ENCODE measurements at places on chromosomes 1 and 21. TPM values are rescaled to one million over a fixed set of nuclear protein-coding genes. Genes with fewer than 3 reads are reported as not detected.

Gene CITED4
- 24.0 TPM for total RNA-seq

Gene APOBEC4
- total RNA-seq: not detected

DNA sequence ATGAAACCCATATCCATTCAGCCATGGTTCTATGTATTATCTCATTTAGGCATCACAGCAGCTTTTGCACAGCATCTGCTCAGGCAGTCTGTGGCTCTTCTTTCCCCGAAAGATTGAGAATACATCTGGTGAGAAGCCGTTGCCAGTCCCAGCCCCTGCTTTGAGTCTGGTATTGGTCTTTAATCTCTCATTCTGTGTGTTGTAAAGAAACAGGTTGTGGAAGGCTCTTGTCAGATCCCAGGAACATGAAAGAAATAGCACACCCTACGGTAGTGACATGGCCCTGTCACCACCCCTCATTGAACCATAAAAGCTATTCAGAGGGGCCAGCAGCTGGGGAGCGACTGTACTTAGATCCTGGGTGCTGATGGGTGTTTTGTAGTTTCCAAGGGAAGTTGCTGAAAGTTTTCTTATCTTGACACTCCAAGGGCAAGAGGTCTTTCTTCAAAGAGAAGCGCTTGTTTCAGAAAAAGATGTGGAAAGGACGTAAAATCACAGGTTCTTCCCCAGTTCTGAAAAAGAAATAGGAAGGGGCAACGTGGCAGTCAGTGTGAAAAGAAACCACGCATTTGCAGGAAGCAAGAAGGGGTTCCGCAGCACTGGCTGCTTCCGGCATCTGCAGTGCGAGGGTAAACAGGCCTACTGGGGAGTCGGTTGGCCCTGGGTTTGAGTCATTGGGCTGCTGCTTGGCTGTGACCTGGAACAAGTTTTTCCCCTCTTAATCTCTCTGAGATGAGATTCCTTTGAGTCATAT, 145.0 kb downstream of the DHRS3 start:
- DNase-seq: peak; percentile 39

Gene IL12RB2
- 0.36 TPM for total RNA-seq

DNA sequence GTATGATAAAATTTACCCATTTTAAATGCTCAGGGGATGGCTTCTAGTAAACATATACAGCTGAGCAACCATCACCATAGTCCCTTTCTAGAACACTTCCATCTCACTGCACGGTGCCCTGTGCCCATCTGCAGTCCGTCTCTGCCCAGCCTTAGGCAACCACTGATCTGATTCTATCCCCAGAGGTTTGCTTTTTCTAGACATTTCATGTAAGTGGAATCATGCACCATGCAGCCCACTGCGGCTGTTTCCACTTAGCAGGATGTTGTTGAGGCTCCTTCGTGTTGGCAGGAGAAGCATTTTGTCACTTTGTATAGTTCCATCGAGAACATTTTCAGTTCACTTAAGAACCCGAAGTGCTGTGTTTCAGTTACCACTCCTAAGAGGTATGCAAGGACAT, 27.8 kb upstream of the VAMP3 start:
- DNase-seq: no peak

DNA sequence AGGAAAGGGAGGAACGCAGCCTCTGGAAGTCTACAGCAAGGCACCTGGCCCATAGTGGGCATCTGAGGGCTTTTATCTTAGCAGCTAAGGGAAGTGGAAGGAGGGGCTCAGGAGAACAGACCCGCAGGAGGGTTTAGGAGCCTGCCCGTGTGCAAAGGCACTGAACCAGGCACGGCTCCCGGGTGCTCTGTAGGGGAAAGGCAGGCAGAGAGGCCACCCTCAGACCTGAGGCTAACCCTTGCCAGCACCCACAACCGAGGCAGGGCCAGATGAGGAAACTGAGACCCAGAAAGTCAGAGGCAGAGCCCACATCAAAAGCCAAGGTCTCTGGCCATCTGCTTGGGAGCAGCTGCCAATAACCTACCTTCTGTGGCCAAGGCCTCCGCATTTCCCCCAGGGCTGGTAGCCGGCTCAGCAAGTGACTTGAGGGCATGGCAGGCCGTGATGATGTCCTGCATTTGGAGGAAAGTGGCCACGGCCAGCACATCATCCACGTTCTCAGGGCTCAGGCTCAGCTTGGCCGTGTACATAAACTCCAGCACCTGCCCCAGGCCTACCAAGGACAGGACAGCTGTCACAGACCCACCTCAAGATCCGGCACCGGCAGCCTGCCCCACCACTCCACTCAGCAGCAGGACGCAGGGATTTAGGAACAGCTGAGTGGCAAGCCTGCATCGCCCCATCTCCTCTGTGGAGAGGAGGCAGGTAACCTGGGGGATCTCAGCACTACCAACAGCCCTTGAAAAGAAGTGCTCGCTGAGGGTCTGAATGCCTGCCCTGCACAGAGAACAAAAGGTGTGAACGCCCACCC, 29.1 kb downstream of the ZBTB17 start:
- no peak for DNase-seq

- no peak for DNase-seq
These were observed 609 bp downstream of the PIGK start for GRCh38 chr1:77218477-77219165.

- DNase-seq: no peak
These were observed 75.1 kb upstream of the SIPA1L2 start for GRCh38 chr1:232704694-232705680.

Gene RIPPLY3
- not detected for total RNA-seq

GRCh38 chr1:116323491-116323890, 49.6 kb upstream of the ATP1A1 start:
- DNase-seq: no peak

DNA sequence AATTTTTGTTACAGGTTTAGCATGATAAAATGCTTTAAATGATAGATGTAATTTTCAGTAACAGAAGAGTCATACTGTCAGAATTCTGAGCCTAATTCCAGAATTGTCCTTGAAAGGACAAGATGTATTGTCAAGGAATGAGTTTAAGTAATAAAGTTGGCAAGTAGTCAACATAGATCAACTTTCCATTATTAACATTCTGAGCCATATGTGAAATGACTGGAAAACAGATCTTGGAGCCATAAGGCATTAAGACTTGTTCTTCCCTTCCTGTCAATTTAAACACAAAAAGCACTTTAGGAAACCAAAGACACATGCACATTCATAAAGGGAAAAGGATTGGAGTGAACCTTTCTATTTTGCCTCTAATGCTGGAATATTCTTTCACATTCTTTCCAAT, 107.0 kb downstream of the ODF2L start:
- no peak for DNase-seq

Data from heart left ventricle (tissue), 16 donors.